GM18507 (cell line): ENCODE measurements at places on chromosomes 5 and 9.

DNA sequence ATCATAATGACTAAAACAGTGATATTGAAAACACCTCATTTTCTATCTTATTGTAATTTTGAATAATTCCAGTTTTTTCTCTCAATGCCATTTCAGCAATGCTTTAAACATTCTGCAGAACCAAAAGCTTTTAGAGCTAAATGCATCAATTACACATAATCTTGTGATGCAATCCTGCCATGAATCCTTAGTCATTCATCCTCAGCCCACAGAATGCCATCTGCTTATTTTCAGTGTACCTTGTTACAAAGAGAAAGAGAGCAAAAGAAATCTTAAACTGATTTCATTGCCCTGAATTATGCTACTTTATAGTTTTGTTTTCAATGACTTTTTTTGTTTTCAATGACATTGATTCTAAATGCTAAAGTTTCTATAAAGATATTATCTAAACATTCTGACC, 1234.8 kb upstream of the C9orf72 start:
- DNase-seq, result no peak

GRCh38 chr5:159257629-159258283, 5.3 kb upstream of the UBLCP1 start:
- no peak for DNase-seq

DNA sequence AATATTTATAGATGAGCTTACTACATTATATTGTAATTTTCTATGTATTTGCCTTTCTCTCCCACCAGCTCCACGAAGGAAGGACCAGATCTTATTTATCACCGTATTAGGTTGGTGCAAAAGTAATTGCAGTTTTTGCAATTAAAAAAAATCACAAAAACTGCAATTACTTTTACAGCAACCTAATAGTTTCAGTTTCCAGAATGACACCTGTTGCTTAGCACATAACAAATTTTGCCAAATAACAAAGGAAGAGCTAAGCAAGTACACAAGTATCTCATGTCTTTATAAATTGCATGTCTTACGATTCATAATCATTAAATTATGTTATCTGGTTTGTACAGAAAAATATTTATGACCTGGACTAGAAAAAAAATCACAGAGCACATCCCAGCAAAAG, 45.9 kb downstream of the AGXT2 start:
- no peak for DNase-seq

- DNase-seq, result no peak
Observed at GRCh38 chr5:150377964-150378694, 20.6 kb downstream of the TCOF1 start.

- no peak for DNase-seq
Observed at GRCh38 chr9:84254972-84255371, 85.6 kb downstream of the SLC28A3 start.

DNA sequence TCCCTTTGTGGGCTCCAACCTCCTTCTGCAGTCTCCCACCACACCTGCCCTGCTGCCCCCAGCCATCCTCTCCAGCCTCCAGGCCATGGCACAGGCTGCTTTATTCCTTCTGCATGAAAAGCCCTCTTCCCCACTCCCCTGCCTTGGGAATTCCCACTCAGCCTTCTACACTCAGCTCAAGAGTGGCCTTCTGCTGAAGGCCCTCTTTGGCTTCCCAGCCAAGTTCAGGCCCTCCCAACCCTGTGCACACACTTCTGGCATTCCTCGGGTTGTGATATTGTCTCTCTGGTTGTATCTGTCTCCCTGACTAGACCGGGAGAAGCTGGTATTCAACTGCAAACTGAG, 5.7 kb downstream of the SHB start:
- DNase-seq, result no peak

GRCh38 chr5:37787742-37788141, 52.1 kb downstream of the GDNF start:
- DNase-seq, result no peak

DNA sequence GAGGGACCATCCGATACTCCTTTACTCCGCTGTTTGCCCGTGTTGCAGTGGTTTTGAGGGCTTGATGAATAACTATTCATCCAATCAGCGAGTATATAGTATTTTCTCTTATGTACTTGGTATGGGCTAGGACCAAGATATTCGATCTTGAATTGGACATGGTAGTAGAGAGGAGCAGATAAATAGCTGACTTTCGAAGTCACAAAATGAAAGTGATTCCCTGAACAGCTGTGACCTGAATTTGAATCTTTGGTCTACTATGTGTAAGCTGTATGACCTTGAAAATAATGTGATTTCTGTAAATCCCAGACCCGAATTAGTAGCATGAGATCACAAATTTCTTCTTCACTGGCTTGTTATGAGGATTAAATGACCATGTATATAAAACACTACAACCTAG, 134.4 kb downstream of the TUSC1 start:
- DNase-seq, result no peak

- DNase-seq, result no peak
Observed at GRCh38 chr9:137396634-137397367, 26.2 kb downstream of the EXD3 start.

- DNase-seq, result no peak
Observed at GRCh38 chr5:162372256-162372655, 304.7 kb downstream of the GABRG2 start.

DNA sequence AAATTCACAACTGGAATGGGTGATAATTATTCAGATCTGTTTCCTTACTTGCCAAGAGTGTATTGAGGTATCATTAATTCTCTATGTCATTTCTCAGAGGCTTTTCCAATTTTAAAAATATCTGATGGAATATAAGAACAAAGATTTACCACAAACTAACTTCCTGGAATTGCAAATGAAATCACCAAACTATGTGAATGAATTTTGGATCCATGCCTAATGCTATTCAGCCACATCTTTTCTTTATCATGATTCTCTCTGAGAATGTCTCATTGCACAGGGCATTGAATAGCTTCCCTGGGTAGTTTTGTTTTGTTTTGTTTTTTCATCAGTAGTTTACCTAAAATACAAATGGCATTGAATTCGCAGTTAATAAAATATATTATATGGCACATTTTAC, 146.9 kb upstream of the FBN2 start:
- DNase-seq, result no peak

- no peak for DNase-seq
Observed at GRCh38 chr5:146073239-146073900, 32.0 kb downstream of the PLAC8L1 start.

DNA sequence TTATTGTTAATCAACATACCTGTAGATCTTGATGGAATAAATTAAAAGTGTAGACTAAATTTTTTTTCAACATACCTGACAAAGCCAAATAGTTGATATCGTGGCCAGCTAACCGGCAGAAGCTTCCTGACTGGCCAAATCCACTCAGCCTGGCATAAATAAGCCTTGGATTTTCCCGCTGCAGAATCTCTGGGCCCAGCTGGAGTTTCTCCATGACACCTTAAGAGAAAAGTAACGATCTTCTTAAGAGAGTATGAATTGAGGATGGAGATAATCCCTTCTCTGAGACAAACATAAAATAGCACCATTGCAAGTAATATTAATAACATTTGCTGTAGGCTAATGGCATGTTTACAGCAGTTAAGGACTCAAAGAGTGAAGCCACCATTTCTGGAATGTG, 2.2 kb downstream of the AMACR start:
- DNase-seq, result no peak

DNA sequence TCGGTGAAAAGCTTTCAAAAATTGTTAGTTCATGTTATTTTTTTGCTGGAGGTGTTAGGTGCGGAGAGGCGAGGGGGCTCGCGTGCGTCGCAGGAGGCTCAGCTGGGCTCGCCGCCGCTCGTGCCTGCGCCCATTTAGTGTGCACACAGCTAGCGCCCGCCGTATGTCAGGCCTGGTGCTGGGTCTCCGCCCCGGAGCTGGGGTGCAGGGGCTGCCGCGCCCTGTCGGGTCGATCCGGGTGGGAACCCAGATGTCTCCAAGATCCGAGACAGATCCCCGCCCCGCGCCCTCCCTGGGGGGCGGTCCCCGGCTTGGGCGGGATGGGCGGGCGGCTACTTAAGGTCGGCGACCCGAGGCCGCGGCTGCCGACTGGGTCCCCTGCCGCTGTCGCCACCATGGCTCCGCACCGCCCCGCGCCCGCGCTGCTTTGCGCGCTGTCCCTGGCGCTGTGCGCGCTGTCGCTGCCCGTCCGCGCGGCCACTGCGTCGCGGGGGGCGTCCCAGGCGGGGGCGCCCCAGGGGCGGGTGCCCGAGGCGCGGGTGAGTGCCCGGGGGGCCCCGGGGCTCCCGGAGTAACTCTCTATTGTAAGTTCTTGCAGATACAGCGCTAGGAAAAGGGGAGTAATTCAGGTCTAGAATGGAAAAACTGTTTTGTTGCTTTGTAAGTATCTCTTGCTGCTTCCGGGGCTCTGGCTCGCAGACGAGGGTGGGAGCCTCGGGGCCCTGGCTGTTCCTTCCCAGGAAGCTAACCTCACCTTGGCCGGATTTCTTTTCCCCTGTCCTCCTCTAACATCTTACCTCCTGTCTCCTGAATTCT, 31.7 kb downstream of the GSN start:
- DNase-seq, result peak; percentile 17

- DNase-seq, result no peak
Observed at GRCh38 chr9:105148328-105149006, 96.0 kb upstream of the SLC44A1 start.

DNA sequence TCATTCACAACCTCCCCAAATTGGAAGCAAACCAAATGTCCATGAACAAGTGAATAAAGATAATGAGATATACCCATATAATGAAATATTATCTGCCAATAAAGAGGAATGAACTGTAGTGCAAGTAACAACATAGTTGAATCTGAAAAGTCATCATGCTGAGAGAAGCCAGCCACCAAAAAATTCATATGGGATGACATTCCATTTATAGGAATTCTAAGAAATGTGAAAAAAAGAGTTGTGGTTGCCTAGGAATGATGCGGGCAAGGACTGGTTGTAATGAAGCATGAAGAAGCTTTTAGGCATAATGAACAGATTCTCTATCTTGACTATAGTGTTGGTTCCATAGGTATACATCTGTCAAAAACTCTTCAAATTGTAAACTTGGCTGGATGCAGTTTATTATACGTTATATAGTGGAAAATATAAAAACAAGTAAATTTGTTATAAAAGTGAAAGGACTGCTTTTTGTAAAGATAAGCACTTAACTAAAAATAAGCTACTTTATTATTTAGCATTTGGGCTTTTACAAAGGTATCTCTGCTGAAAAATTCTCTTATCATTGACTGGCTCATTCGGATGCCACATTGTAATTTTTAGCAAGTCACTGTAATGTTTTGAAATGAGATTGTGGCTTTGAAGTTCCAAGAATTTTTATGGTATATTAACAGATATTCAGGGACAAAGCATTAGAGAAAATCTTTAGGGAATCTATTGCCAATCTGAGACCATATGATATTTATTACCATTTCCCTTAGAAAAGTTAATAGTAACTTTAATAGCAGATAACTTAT, 21.2 kb upstream of the TTC23L start:
- DNase-seq, result no peak

DNA sequence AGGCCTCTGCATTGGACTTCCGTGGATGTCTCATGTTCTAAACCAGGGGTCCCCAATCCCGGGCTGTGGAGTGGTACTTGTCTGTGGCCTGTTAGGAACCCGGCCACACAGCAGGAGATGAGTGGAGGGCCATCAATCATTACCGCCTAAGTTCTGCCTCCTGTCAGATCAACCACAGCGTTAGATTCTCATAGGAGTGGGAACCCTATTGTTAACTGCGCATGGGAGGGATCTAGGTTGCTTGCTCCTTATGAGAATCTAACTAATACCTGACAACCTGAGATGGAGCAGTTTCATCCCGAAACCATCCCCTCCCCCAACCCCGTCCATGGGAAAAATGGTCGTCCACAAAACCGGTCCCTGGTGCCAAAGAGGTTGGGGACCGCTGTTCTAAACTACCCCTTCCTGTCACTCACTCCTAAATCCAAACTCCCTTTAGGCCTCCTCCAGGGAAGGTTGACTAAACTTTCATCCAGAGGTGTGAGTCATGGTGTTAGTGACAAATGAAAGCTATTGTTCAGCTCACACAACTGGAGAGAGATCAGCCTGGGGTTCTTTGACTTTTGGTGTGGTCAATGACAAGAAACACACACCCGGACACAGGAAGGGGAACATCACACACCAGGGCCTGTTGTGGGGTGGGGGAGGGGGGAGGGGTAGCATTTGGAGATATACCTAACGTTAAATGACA, 9.5 kb downstream of the KCNV2 start:
- DNase-seq, result no peak
